ENCODE measurements at places on chromosomes 5 and 9.

- ATAC-seq = no peak
These were observed 140.6 kb upstream of the SLC12A2 start for GRCh38 chr5:127943061-127943371.

DNA sequence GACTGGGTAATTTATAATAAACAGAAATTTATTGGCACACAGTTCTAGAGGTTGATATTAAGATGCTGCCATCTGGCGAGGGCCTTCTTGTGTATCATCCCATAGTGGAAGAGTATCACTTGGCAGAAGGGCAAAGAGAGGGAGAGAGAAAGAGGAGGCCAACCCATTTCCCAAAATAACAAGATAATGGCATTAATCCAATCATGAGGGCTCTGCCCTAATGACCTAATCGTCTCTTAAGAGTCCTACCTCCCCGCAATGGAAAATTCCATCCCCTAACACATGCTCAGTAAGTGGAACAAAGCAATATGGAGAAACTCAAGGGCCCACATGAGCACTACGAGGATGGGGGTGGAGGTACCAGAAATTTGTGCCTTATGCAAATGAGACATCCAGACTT, 17.6 kb upstream of the VDAC1 start:
- no peak for ATAC-seq

GRCh38 chr9:19028835-19029451, 4.1 kb downstream of the SAXO1 start:
- ATAC-seq = peak; percentile 95

GRCh38 chr5:116097301-116097700, 12.5 kb downstream of the COMMD10 start:
- no peak for ATAC-seq

- no peak for ATAC-seq
These were observed 90.6 kb downstream of the RALGPS1 start for GRCh38 chr9:127004946-127005769.

GRCh38 chr9:18985464-18985951, 47.5 kb downstream of the SAXO1 start:
- ATAC-seq = peak; percentile 48

- no peak for ATAC-seq
These were observed 3.6 kb upstream of the MACIR start for GRCh38 chr5:103254921-103255320.

DNA sequence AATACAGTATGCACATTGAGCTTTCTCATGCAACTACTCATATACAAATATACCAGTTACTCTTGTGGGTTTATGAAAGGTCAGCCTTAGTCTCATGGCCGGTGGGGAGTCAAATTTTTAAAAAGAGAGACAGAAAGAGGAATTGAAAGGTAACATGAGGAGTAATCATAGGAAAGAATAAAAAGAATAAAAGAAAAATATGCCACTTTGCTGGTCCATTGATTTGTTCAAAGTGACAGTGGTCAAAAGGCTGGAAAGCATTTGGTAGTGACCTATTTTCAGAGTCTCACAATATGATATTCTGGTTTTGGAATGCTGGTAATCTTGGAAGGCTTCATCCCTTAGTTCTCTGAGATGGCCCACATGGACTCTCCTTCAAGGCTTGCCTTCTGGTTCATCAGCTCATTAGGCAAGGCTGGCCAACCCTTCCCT, 67.0 kb downstream of the ZNF366 start:
- ATAC-seq = no peak

- peak; percentile 50 for ATAC-seq
These were observed 937 bp downstream of the TMOD1 start for GRCh38 chr9:97502222-97502983.

Measured in SK-N-SH treated with all-trans-retinoic acid at 6 μM for 48 hours (cell line).